ENCODE measurements at places on chromosomes 7 and 10. TPM values are rescaled to one million over a fixed set of nuclear protein-coding genes. Genes with fewer than 3 reads are reported as not detected.

The RPEL1 gene
- polyA plus RNA-seq = 0.09 TPM

- H3K4me3 ChIP-seq = no peak overlapping the region
- H3K27me3 ChIP-seq = no peaks in the 10 kb centered on the region
- no peaks in the 10 kb centered on the region for H3K36me3 ChIP-seq
- H3K27ac ChIP-seq = no peak overlapping the region
Observed at GRCh38 chr10:62511238-62511637, 137.1 kb downstream of the ZNF365 start.

GRCh38 chr7:122301858-122302760, 2.4 kb downstream of the FEZF1 start:
- no peaks in the 10 kb centered on the region for H3K36me3 ChIP-seq
- H3K4me1 ChIP-seq = peaks cover 19% of the 10 kb centered on the region
- H3K27me3 ChIP-seq = peaks cover 97% of the 10 kb centered on the region

DNA sequence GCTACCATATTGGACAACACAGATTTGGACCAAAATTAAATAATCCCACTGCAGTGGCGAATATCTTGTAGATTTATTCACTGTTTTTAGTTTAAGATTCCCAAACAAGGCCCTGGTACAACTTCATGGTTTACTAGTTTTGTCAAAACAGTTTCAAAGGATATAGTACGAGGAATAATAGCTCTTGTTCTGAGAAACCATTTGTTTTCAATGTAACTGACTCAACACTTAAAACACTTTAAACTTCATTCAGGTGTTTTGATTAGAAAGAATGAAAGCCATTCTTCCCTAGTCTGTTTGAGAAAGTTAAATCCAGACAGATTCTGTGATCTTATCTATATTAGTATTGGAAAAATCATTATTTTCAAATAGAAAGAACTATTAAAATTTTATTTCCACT, 276.4 kb upstream of the MKLN1 start:
- H3K27me3 ChIP-seq = no peaks in the 10 kb centered on the region
- H3K27ac ChIP-seq = no peak overlapping the region
- peaks cover 3% of the 10 kb centered on the region for H3K4me1 ChIP-seq
- H3K36me3 ChIP-seq = no peaks in the 10 kb centered on the region
- H3K4me3 ChIP-seq = no peak overlapping the region

- no peak overlapping the region for H3K27ac ChIP-seq
- no peaks in the 10 kb centered on the region for H3K27me3 ChIP-seq
- no peak for DNase-seq
- no peak overlapping the region for H3K4me3 ChIP-seq
Observed at GRCh38 chr7:44693641-44694313, 54.9 kb upstream of the ZMIZ2 start.
